ENCODE measurements at places on chromosomes 4 and X.

GRCh38 chrX:77952173-77952572, 17.3 kb downstream of the PGAM4 start:
- no peak for DNase-seq

DNA sequence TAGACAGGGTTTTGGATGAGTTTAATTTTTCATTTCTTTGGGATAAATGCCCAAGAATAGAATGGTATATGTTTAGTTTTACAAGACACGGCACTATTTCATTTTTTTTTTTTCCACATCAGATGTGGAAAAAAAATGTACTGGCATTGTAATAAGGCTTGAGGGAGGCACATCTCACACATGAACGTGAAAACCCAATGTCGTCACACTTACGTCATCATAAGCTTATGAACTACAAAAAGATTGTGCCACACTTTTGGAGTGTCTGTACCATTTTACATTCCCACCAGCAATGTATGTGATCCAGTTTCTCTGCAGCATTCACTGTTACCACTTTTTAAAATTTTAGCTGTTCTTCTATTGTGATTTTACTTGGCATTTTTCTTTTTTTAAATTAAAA, 74.2 kb downstream of the TAF1 start:
- no peak for DNase-seq

GRCh38 chr4:2298532-2298991, 36.7 kb upstream of the MXD4 start:
- no peak for DNase-seq

DNA sequence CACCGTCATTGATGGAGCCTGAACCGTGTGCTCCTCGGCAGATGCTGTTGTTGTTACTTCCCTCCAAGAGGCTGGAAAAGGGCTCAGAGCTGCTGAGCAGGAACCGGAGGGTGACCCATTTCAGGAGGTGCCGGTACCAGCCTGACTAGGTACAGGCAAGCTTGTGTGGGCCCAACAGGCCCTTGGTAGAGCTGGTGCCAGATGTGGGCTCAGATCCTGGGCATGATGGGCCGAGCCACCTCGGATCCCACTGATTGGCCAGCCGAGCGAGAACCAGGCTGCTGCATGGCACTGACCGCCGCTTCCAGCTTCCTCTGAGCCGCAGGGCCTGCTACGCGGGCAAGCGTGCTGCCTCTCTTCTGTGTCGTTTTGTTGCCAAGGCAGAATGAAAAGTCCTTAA, 33.7 kb downstream of the NOP14 start:
- no peak for DNase-seq
